ENCODE measurements at places on chromosomes 7 and 10.

DNA sequence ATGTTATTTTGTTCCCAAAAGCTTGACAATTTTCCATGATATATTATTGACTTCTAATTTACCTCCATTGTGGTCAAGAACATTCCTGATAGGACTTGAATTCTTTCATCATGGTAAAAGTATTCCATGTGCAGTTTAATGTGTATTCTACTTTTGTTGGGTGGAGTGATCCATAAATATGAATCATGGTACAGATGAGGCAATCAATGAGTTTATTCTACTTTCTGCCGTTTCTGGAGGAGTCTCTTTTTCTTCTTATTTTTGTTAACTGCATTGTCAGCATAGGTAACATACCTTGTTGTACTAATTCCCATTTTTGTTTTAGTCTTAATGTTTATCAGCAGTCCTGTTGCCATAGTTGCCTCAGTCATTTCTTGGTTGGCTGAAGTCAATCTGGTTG lies 69.6 kb downstream of the SHOC2 start:
- DNase-seq, result no peak

- no peak for DNase-seq
These were observed 34.3 kb downstream of the C10orf120 start for GRCh38 chr10:122665329-122665860.

DNA sequence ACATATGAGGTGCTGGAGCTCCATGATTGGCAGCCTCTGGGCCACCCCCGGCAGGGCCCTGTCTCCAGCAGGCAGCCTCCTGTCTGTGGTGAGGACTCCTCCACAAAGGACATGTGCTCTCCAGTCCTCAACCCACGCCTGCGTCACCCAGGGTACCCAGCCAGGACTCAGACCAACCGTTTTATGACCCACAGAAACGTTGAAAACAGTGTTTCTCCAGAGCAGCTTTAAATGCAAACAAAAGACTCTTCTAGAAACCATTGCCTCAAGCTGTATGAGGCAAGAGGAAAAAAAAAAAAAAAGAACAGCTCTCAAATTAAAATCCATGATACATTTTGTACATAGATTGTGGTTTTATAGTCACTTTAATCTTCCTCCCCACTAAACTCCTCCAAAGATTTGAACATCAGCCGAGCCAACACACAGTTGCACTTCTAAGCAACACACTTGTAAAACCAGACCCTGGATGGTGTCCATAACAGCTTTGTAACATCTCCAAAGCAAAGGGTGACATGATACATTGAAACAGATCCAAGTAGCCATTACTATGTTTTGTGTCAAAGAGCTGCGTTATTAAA lies 175.0 kb upstream of the LYZL2 start:
- no peak for DNase-seq

DNA sequence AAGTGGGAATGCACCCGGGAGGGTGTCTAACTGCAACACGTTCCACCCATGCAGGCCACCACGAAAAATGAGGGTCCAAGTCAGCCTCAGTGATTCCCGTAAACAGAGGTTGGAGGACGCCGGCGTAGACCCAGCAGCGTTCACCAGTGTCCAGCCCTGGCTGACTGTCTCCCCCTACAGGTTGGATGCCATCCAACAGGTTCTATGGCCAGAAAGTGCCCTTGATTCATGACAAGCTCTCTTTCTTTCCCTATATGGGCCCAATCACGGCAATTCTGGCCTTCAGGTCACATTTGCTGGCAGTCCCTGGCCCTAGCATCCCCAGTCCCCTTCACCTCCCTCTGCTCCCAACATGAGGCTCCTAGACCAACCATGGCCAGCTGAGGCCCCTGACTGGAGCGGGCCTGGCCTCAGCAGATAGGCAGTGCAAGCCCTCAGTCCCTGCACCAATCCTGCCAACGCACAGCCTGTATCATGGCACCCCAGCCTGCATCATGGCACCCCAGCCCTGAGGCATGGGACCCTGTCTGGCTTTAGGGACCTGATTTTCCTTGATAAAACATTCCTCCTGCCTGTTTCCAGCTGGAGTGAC lies 227.4 kb downstream of the GRID1 start:
- no peak for DNase-seq

GRCh38 chr10:103772096-103772845 lies 83.1 kb downstream of the SH3PXD2A start:
- peak; percentile 52 for DNase-seq

DNA sequence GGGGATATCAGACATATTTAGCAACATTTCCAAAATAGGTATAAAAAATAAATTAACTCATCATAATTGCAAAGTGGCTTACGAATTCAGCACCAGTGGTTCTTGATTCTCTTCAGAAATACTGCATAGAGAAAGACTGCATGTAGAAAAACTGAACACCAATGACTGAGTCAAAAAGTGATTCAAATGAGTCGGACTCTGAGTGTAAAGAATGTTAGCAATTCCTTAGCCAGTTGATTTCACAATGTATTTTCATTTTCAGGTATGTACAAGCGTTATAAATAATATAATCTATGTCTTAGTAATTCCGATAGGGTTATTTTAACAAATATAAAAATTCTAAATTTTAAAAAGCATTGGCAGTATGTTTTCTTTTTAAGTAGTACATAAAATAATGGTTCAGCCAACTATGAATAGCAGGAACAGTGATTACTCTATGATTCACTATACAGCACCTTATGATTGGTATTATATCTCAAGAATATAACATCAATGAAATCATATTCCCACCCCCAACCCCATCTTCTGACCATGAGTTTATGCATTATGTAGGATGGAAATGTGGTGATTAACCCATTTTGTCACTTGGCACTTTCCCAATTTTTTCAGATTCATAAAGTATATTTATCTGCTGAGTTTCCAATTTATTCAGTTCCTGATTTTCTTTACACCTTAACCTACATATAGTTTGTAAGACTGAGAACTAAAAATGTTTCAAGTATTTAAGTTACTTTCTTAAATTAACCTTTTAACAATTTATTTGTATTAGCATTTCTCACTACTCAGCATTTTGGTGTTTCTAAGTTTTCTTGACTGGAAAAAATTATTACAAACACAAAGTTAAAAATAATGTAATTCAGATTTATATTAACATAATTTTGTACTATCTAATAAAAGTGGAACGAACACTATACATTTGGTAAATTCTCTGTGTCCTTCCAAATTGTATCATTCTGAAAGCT lies 33.9 kb downstream of the DNAJC1 start:
- no peak for DNase-seq

GRCh38 chr10:92385831-92386230 lies 94.9 kb downstream of the MARCHF5 start:
- no peak for DNase-seq

DNA sequence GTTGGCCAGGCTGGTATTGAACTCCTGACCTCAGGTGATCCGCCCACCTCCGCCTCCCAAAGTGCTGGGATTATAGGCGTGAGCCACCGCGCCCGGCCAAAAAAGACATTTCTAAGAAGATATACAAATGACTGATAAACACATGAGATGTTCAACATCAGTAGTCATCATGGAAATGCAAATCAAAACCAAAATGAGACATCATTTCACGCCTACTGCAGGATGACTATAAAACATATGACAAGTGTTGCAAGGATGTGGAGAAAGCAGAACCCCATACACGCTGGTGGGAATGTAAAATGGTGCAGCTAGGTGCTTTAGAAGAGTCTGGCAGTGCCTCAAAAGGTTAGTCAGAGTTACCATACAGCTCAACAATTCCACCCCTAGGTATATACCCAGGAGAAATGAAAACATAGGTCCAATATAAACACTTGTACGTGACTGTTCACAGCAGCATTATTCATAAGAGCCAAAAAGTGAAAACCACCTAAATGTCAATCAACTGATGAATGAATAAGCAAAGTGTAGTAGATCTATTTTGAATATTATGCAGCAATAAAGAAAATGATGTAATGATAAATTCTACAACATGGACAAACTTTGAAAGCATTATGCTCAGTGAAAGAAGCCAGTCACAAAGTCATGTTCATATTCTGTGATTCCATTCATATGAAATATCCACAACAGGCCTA lies 24.5 kb downstream of the TMEM209 start:
- no peak for DNase-seq

DNA sequence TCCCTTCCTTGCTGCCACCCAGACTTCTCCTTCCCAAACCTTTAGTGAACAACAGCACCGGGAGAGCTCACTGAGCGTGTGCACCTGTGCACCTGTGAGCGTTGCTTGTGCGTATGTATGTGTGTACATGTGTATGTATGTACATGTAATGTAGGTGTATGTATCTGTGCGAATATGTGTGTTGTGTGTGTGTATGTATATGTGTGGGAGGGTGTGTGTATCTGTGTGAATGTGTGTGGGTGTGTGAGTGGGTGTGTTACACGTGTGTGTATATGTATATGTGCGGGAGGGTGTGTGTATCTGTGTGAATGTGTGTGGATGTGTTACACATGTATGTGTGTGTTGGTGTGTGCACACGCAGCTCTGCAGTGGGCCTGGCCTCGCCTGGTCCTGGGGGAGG lies 44.5 kb upstream of the DNAJB6 start:
- DNase-seq, result no peak

- DNase-seq, result no peak
These were observed 210.8 kb downstream of the DIP2C start for GRCh38 chr10:478471-479245.

DNA sequence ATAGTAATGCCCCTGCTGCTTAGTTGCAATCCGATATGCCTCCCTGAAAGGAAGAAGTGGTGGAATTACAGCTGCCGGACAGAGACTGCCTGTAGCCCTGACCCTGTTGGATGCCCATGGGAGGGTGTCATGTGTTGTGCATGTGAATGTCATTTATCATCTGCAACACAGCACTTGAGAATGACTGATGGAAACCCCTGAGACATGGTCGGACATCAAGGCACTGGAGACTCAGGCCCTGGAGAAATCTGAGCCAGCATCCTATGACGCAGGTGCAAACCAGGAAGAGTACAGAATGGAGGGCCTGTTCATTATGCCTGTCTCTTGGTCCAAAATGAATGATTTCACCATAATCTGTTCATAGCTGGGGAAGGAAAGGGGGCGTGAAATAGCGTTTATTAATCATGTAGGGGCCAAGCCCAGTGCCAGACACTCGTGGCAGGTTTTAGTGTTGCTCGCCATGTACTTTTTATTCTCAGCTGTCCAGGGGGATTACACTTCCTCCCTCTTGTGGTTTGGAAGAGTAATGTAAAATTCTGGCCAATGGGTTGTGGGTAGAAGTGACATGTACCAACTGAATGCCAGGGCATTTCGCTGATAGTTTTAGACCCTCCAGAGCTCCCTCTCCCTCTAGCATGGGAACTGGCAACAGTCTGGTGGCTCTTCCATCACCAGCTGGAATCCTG lies 23.0 kb upstream of the LEP start:
- no peak for DNase-seq

GRCh38 chr7:73345538-73345937 lies 17.6 kb downstream of the FKBP6 start:
- DNase-seq, result no peak

Measured in stimulated activated naive CD4-positive, alpha-beta T cell (primary cell).